ENCODE measurements at places on chromosomes 5 and 9. TPM values are rescaled to one million over a fixed set of nuclear protein-coding genes. Genes with fewer than 3 reads are reported as not detected.

DNA sequence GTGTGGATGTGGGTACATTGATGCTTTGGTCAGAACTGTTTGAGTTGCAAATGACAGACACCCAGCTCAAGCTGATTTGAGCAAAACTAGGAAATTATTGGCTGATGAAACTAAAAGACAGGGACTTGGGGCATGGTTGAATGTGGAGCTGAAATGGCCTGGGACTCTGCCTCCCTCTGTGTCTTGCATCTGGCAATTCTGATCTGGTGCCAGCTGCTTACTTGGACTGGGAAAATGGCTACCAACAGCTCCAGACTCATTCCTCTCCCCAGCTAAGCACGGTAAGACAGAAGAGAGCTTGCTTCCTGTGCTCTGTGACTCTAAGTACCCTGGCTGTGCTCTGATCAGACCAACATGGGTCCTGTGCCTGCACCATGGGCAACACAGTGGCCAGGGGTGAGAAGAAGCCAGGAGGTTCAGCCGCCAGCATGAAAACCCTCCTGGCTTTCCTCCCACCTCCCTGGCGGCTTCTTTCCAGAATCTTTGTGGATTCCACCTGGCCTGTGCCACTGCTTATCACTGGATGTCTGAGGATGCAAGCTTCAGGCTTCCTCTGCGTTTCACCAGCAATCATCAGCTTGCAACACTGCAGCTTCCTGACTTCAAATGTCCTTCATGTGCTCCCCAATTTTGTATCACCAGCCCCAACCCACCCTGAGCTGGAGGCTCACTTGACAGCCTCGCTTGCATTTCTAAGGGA lies 44.1 kb downstream of the C5orf15 start:
- no peak for DNase-seq

- no peak for DNase-seq
Measured at GRCh38 chr5:7493081-7493480, 97.1 kb downstream of the ADCY2 start.

The ENG gene
- 4.0 TPM for total RNA-seq

- DNase-seq, result no peak
Measured at GRCh38 chr5:67873935-67874334, 341.6 kb upstream of the PIK3R1 start.

DNA sequence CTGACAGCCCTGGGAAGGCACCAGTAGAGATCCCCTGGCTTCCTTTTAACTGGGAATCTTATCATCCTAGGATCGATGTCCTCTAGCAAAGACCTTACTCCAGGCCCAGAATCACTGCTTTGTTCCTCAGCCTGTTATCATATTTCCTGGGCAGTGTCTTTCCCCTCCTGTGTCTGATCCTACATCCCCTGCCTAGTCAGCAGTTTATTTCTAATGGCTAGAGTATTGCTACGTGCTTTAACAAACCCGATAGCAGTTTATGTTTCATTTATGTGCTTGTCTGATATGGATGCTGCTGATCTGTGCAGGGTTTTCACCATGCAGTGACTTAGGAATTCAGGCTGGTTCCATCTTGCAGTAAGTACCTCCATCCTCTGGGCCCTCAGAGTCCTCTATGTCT lies 20.9 kb upstream of the BARX1 start:
- DNase-seq, result no peak

The PKD2L2 gene
- not detected for total RNA-seq

GRCh38 chr9:79104951-79105350 lies 466.8 kb upstream of the TLE4 start:
- no peak for DNase-seq

Measured in stomach (tissue), 19 donors.